NCI-H2081 (cell line): ENCODE measurements at places on chromosomes 3 and 15.
A peak's percentile ranks its signal among the peaks of the same experiment; 100 is the strongest.

DNA sequence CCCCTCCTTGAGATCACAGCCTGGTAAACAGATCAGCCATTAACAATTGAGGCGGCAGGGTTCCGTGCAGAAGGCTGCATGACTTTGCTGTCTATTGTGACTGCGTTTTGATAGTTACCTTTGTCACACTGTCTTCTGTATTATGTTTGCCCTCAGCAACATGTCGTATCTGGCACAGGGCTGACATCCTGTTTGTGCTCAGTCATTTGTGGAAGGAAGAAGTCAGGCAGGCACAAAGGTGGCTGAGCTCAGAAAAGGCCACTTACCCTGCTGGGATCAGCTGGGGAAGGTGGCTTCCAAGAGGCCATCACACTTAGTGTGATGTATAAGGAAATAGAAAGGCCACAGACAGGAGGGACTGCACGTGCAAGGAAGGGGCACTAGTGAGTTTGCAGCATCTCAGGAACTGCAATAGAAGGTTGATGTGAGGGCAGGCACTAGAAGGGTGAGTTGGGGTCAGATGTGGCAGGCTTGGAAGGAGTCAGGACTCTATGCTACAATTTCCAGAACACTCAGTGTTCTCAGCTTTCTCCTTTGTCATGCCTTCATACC, 13.4 kb downstream of the PML start:
- DNase-seq, result no peak

GRCh38 chr15:55195996-55196395, 745 bp downstream of the RSL24D1 start:
- no peak for DNase-seq

DNA sequence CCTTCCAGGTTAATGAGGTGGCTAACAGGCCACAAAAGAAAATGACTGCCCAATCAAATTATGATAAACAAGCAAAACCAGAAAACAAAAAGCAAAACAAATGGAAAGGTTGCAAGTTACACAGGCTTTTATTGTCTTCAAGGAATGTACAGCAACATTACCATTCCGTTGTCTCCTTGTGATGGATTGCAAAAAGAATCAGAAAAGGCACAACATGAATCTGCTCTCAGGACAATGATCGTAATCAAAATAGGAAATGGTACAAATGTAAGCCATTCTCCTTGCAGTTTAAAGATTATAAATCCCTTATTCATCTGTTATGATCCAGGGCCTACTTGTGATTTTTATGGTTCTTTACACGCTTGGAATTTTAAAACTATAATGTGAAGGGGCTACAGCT, 125.8 kb downstream of the ECT2 start:
- no peak for DNase-seq

DNA sequence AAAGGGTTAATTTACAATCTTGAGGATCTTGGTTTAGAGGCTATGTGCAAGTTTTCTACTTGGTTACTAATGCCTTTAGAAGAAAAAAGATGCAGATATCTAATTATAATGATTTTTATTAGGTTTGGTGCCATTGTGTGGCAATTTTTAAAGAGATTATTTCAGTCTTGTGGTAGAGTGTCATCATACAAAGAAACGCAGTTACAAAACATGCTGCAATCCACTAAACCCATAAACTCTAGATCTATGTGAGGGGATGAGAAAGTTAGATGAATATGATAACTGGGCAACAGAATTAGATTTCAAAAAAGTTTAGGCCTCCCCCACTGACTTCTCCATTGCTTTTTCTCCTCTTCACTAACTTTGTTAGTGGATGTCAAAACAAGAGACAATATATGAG, 106.0 kb downstream of the ARPP21 start:
- DNase-seq, result no peak

DNA sequence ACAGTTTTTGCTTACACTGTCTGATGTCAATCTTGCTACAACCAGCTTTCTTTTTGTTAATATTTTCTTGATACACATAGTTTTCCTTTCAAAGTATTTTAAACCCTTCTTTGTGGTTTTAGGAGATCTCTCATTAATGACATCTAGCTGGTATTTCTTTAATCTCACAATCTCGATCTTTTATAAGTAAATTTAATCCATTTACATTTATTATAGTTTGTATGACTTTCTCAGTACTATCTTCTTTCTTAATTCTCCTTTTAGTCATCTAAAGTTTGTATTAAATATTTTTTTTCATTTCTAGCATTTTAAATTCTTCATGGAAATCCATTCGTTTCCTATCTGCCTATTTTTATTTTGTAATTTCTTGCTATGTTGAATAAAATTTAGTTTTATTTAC, 55.4 kb downstream of the MRPL3 start:
- DNase-seq, result no peak

DNA sequence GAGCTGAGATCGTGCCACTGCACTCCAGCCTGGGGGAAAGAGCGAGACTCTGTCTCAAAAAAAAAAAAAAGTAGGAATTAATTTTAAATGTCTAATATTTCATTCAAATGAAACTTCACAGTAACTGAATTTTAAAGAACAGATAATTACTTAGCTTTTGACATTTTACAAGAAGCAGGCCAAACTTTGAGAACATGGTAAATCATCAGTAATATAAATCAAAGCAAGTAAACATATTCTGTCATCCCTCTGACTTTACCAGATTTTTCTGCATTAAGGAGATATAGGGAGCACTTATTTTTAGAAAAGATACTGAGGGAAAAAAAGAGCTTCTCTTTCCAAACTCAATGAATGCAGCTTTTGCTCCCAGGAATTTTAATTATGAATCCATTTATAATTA, 37.0 kb downstream of the NR1I2 start:
- no peak for DNase-seq

GRCh38 chr3:104564045-104564643, 802.6 kb upstream of the ALCAM start:
- DNase-seq, result peak; percentile 34

GRCh38 chr3:41853540-41854196, 108.2 kb downstream of the ULK4 start:
- DNase-seq, result no peak

DNA sequence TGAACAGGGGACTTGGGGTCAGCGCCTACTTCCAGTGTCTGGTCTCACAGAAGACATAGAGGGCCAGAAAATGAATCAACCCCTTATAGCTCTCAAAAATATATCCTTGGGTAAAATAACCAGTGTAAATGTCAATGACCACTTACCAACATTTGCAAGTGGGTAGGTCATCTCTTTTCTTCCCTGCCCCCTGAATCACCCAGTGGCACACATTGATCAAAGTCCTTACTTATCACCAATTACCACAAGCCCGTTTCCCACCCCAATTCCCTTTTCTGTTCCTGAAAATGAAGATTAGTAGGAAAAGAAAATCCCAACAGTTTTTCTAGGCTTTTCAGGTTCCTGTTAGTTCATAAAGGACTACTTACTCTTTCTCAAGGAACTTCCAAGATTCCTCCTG, 70.5 kb upstream of the HEG1 start:
- DNase-seq, result no peak

DNA sequence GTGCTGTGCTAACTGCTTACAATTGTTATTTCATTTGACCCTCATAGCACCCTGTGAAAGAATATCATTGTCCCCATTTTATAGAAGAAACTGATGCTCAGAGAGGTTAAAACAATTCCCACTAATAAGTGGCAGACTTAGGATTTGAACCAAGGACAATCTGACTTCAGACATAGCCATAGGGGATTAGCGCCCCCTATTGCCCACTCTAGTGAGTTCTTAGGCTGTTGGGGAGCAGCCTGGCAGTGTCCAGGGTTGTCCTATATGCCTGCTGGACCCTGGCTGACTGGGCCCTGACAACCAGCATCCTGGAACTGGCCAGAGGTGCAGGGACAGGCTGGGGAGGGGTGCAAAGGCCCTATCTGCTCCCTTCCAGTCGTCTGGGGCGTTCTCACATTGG, 15.4 kb downstream of the DPH3 start:
- DNase-seq, result peak; percentile 19

- no peak for DNase-seq
Measured at GRCh38 chr3:160982491-160982890, 122.7 kb downstream of the B3GALNT1 start.

- DNase-seq, result no peak
Measured at GRCh38 chr15:73794443-73795133, 41.4 kb upstream of the INSYN1 start.

DNA sequence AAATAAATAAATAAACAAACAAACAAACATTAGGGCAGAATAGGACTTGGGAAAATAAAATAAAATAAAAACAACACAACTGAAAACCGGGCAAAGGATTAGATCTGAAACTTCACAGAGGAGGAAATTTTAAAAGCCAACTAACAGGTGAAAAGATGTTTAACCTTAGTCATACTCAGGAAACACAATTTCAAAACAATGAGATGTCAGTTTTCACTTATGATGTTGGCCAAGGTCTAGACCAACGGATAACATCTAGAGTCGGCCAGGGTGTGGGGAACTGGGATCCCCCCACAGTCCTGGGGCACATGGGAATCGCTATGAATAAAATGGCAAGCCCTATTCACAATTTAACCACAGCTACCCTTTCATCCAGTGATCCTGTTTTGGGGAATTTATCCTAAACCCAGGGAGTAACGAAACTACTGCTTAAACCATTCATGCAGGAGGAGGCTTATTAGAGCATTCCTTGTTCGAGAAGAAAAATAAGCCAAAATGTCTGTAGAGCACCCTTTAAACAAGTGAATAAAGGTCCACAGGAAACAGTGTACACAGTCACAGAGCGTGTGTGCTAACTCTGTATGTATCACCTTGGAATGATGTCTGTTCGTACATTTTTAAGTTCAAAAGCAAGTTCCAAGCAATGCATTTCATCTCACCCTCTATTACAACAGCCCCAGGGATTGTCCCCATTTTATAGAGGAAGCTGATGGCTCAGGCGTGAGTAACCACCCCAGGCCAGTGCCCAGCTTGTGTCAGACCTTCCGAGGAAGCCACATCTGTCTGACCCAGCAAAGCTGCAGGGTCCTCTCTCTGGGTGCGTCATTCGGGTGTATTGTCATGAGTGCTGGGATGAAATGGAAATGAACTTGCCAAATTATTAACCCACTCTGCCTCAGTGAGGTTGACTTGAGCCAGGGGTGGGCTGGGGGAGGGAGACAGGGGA, 6.3 kb upstream of the ANPEP start:
- DNase-seq, result no peak

DNA sequence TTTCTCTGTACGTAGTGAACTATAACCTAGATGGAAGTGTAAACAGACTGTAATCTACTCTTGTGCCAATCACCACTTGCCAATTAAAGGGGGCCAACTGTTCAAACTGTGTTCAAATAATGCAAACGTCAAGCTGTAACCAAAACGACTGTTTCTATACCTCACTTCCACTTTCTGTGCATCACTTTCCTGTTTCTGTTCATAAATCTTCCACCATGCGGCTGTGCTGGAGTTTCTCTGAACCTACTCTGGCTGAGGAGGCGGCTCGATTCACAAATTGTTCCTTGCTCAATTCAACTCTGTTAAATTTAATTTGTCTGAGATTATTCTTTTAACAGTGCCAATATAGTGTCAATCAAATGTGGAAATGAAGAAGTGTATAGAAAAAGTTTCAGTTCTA, 206.7 kb upstream of the TBC1D5 start:
- DNase-seq, result no peak

DNA sequence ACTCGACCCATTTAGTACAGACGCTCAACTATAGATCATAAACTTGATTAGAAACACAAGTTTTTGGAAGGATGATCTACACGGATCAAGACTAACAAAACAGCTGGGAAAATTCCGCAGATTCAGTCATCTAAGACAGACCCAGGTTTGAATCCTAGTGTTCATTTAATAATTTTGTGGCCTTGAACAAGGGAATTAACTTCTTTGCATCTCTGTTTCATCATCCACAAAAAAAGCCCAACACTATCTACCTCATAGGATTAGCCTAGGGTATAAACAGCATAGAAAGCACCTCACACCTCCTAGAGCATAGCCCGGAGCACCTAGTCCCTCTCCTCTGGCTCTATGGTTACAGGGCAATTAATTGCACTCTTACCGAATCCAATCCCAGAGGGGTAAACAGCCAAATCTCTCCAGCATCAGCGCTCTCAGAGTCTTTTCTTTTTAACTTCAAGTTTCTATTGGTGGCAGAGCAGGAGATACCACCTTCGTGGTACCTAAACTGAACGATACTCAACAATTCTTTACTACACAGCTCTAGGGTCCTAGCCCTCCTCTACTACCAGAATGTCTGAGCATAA, 3.5 kb downstream of the TBL1XR1 start:
- no peak for DNase-seq

DNA sequence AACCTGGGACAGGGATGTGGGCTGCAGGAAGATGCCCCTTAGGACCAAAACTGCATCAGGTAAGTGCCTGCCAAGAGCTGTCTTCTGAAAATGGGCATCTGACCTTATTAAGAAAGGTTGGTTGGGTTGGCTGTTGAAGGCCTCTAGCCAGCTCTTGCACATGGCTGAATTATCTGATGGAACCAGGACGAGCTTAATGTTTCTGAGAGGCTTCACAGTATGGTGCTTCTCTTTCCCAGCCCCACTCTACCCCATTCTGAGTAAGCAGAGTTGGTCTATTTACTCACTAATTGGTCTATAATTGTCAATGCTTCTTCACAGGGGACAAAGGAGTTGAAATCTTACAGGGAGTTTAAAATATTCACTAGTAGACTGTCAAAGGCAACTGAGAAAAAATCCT, 48.4 kb downstream of the DTWD1 start:
- DNase-seq, result no peak

GRCh38 chr15:31847961-31848360, 182.4 kb upstream of the CHRNA7 start:
- no peak for DNase-seq

- no peak for DNase-seq
Measured at GRCh38 chr3:31384117-31384516, 148.6 kb upstream of the STT3B start.

DNA sequence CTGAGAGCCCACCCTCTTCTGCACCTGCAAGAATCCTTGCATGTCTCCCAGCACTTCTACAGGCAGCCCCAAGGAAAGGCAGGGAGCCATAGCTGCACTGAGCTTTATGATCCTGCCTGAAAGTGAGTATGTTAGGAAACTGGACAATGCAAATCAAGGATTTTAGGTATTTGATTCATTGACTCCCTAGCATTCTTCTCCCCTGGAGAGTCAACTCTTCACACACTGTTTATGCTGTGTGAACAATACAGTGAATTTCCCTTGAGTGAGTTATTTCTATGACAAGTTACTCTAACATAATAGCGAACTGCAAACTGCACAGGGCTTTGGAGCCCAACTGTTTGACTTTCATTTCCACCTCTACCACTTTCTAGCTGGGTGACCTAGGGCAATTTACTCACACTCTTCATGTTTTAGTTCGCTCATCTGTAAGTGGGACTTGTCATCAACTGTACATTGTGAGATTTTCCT, 96.0 kb upstream of the PHLDB2 start:
- DNase-seq, result no peak

DNA sequence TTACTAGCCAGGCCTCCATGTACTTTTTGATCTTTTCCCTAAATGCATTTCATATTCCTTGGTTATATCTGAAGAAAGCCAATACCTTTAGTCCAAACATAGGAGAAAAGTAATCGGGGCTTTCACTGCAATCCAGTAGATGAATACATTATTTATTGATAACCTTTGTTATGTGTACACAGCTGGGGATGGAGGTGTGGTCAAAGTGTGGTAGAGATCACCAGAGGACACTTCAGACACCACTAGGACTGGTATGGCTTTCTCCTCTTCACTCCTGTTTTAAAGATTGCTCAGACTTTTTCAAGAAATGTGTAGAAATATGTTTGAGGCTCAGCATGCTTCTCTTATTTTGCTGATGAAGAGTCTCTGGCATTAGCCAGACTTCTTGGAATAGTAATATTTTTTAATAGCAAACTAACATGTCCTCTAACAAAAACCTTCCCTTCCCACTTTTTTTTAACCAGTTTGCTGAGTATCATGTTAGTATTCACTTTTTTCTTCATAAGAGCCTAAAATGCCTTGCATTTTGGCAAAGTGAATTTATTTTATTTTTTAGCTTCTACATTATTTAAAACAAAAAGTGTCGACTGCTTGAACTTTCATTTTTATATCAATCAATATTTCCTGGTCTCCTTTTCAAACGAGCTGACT, 65.6 kb upstream of the MBNL1 start:
- no peak for DNase-seq
